GM23248 (cell line): ENCODE measurements at places on chromosomes 16 and 17. TPM values are rescaled to one million over a fixed set of nuclear protein-coding genes. Genes with fewer than 3 reads are reported as not detected.

GRCh38 chr16:81868057-81868748 lies 89.1 kb downstream of the PLCG2 start:
- H3K4me3 ChIP-seq = no peak overlapping the region
- H3K4me1 ChIP-seq = no peaks in the 10 kb centered on the region
- peaks cover 13% of the 10 kb centered on the region; the same call in 1 of the 2 replicates for H3K27me3 ChIP-seq

DNA sequence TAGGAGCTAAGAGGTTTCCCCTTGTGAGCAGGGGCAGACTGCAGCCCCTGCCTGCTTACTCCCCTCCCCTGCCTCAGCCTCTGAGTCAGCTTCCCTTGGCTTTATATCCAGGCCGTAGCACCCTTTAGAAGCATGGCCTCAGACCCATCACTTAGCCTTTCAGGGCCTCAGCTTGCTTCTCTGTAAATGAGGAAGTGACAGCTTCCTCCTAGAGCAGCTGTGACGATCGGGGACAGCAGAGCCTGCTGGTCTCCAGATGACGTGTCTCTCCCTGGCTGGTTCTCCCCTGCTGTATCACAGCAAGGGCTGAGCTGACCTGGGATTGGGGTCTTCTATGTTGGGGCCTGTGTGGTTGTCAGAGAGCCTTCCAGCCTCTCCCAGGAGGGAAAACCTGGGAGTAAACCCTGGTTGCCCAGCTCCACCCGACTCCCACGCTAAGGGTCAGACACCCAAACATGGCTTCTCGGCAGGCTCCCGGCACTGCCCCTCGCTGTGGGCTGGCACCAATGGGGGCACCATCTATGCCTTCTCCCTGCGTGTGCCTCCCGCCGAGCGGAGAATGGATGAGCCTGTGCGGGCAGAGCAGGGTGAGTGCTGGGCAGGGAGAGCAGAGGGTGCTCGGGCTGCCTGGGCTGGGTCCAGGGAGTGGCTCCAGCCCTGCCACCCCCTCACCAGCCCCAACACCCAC lies 16.3 kb upstream of the MYO15B start:
- H3K27me3 ChIP-seq = peaks cover 6% of the 10 kb centered on the region; the same call in 1 of the 2 replicates
- H3K27ac ChIP-seq = no peak overlapping the region

DNA sequence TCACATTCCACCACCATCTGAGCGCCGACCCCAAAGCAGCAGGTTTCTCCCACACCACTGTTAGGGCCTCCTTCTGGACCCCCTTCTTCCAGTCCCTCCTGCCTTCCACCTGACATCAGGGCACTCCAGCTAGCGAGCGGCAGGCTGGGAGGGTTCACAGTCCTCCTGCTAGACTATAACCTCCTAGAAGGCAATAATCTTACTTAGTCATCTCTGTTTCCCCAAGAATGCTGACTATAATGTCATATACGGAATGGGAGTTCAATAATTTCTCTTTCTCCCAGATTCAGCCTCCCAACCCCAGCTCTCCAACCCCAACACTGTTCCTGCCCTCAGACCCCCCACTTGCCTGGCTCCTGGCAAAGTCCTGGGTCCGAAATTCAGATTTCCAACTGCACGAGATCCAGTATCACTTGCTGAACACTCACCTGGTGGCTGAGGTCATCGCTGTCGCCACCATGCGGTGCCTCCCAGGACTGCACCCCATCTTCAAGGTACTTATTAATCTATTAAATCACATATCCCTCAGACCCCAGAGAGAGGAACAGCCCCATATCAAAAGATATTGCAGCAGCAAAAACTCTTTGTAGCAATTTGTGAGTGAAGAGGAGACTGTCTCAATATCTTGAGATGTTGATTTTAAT lies 5.6 kb downstream of the ALOX12 start:
- H3K27ac ChIP-seq = no peak overlapping the region
- H3K4me1 ChIP-seq = no peaks in the 10 kb centered on the region
- peaks cover 15% of the 10 kb centered on the region for H3K36me3 ChIP-seq
- H3K4me3 ChIP-seq = no peak overlapping the region

DNA sequence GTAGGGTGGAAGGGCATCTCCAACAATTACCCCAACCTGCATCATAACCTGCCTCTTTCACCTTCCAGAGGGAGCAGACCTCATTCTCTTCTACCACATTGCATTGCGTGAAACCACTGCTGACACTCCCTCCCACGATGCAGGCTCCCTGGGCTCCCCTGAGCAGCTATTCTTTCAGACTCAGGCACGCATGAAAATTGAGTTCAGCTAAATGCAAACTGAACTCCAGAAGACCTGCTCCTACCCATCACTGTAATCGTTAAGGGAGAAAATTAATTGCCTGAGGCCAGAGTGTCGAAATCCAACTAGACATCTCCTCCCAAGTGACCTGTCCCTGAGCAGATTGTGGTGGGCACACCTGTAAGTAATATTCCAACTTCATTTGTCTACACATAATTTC lies 186.0 kb downstream of the GRIN2A start:
- no peak overlapping the region for H3K27ac ChIP-seq
- no peak overlapping the region for H3K4me3 ChIP-seq
- DNase-seq = no peak
- no peaks in the 10 kb centered on the region for H3K4me1 ChIP-seq

DNA sequence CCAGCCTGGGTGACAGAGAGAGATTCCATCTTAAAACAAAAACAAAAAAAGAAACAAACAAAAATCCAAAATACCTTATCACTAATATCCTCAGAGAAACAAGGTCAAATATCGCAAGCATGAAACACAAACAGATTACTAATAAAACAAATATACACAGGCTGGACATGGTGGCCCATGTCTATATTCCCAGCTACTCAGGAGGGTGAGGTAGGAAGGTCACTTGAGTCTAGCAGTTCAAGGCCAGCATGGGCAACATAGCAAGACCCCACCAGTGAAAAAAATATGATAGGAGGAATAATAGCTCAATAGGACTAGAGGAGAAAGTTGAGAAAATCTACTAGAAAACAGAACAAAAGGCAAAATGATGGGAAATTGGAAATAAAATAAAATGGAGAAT lies 6.9 kb upstream of the ALOX15B start:
- DNase-seq = no peak
- H3K4me1 ChIP-seq = peaks cover 7% of the 10 kb centered on the region; the same call in 1 of the 2 replicates
- peaks cover 31% of the 10 kb centered on the region for H3K27me3 ChIP-seq
- H3K4me3 ChIP-seq = no peak overlapping the region

DNA sequence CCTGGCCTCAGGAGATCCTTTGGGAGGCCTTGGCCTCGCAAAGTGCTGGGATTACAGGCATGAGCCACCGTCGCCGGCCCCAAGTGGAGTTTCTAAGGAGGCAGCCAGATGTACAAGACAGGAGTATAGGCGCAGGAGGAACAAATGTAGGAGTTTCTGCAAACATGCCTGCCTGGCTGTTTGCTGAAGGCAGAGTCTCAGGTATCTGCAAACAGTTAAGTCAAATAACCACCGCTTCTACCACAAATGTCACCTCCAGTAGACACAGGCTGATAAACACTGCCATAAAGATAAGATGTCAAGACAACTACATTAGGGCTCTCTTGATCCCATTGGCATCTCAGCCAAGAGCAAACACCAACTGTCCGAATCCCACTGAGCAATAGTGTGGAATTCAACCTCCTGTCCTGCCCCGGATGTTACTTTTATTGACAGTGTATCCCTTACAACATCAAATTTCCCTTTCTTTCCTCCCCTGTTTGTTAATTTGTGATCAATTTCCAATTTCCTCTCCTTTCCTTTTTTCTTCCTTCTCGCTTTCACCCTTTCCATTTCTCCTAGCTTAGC lies 5.6 kb upstream of the COG1 start:
- no peak for DNase-seq
- H3K4me3 ChIP-seq = no peak overlapping the region
- no peaks in the 10 kb centered on the region; the same call in 1 of the 2 replicates for H3K4me1 ChIP-seq
- no peaks in the 10 kb centered on the region for H3K36me3 ChIP-seq
- no peak overlapping the region for H3K27ac ChIP-seq
- no peaks in the 10 kb centered on the region for H3K27me3 ChIP-seq

DNA sequence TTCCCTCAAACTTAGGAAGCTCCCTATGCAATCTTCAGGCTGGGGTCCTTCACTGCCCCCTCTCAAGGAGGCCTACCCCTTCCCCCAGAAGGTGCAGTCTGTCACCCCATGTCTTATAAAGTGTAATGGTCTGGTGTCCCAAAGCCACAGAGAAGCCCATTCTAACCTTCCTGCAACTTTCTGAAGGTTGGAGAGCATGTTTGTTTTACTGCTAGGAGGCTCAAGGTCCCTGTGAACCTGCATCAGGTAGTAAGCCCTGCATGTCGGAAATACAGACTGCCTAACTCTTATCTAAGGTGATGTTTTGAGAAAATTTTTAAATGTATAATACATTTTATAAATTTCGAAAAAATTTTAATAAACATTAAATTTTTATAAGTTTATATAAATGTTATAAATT lies 18.3 kb downstream of the ZNF750 start:
- no peak overlapping the region for H3K4me3 ChIP-seq
- H3K27ac ChIP-seq = no peak overlapping the region
- no peaks in the 10 kb centered on the region for H3K4me1 ChIP-seq
- H3K27me3 ChIP-seq = no peaks in the 10 kb centered on the region

DNA sequence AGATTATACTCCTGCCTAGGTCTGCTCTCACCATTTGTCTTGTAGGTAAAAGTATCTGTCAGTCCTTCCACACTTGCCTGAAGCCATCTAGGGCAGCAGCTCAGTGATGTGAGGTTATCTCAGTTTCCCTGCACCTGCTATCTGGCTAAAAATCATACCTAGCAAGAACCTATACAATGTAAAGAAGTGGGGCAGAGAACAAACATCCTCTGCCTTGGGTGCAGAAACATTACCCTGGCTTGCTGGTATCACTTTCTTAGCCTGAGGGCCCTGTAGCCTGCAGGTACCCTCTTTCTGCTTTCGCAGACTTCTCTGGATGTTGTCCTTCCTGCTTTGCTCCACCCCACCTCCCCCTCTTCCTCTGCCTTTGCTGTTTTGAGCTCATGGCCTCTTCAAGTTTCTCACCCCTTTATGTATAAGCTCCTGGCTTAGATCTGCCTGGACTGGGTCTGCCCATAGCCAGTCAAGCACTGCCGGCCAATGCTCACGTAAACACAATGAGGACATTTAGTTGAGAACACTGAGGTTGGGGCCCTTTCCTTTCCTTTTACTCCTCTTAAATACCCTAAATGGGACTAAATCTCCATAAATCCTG lies 8.7 kb upstream of the SDK2 start:
- H3K4me3 ChIP-seq = no peak overlapping the region
- H3K36me3 ChIP-seq = no peaks in the 10 kb centered on the region
- no peak overlapping the region for H3K27ac ChIP-seq
- peaks cover 13% of the 10 kb centered on the region for H3K27me3 ChIP-seq
- H3K4me1 ChIP-seq = no peaks in the 10 kb centered on the region

The COA3 gene
- 39.1 and 48.0 TPM in 2 replicates for total RNA-seq

The PIRT gene
- not detected in 2 replicates for total RNA-seq

The TBC1D3 gene
- not detected in 2 replicates for total RNA-seq

The RAMP2 gene
- 3.7 TPM in 1 of 2 replicates, not detected in the other for total RNA-seq

The STXBP4 gene
- total RNA-seq = 4.6 and 5.9 TPM in 2 replicates
